ENCODE measurements at places on chromosomes 2 and 18.
A peak's percentile ranks its signal among the peaks of the same experiment; 100 is the strongest.

- DNase-seq: no peak
Observed at GRCh38 chr2:136052369-136053362, 65.3 kb downstream of the CXCR4 start.

DNA sequence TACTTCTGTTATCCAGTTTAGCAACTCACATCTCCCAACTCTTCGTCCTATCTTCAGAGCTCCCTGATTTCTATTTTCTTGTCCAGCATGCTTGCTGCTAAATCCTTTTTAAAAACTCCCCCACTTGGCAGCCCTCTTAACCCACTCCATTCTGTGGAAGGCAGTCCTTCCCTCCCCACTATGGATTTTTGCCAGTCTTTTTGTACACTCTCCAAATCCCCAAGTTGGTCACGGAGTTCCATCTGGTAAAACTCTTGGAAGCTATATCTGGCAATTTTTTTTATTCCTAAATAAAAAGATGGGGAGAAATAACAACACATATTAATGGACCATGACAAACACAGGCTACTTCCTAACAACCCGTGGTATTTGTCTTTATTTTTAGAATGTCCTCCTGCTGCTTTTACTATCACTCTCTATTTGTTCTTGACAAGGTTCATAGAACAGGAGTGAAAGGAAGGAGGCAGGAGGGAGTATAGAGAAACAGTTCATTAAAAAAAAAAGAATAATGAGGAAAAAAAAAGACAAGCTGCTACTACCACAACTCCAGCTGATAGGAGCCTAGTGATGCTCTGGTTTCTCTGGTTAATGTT lies 120.0 kb upstream of the THSD7B start:
- no peak for DNase-seq

- DNase-seq: no peak
Observed at GRCh38 chr2:213923543-213923942, 487.3 kb upstream of the VWC2L start.

GRCh38 chr2:97740590-97741182 lies 27.3 kb downstream of the ZAP70 start:
- DNase-seq: peak; percentile 82

GRCh38 chr2:74457549-74458131 lies 598 bp upstream of the WBP1 start:
- DNase-seq: peak; percentile 83

DNA sequence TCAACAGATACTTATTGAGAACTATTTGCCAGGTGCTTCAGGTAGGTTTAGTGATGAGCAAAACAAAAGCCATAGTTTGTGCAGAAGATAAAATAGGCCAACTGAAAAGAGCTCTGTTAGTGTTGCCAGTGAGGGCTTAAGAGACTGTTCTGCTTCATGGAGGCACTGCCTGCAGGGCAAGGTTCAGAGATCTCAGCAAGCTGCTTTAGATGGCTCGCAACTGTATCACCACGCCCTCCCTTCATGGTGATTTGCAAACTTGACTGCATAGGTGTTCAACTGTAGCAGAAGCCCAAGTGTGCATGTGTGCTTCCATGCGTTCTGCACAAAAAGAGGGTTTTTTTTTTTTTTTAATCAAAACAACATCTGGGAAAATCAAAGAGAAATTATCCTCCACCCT lies 84.5 kb downstream of the RAPH1 start:
- DNase-seq: no peak

GRCh38 chr2:176188774-176189680 lies 559 bp downstream of the HOXD1 start:
- no peak for DNase-seq

DNA sequence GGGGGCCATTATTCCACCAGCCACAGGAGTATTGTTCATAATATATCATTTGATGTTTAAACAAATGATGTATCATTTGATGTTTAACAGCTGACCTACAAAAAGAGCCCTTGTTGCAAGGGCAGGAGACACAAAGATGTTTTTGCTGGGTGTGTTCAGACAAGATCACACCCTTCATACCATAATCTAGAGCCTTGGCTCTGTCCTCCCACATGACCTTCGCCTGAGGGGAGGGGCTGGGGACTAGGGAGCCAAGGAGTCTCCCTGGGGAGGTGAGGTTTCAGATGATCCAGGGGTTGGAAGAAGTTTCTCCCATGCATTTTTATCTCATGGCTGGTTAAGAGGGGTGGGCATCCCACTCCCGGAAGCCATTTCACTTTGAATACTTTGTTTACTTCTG lies 33.5 kb downstream of the CDC42EP3 start:
- DNase-seq: no peak

GRCh38 chr2:165899311-165899710 lies 54.3 kb downstream of the TTC21B start:
- no peak for DNase-seq

DNA sequence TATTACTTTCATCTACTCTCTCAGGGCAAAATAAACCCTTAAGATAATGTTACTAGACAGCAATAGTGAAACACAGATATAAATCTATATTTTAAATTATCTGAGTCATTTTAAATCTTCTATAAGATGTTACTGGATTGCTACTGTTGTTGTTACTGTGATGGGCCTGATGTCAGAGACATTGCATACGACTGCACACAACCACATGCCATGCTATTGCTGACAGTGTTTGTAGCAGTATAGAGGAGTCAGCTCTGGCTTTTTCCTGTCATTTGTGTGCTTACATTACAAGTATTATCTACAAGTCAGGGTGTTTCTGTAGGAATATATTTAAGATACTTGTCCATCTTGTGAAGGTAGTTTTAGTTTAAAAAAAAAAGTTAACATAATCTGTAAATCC lies 63.9 kb downstream of the CCDC148 start:
- no peak for DNase-seq

DNA sequence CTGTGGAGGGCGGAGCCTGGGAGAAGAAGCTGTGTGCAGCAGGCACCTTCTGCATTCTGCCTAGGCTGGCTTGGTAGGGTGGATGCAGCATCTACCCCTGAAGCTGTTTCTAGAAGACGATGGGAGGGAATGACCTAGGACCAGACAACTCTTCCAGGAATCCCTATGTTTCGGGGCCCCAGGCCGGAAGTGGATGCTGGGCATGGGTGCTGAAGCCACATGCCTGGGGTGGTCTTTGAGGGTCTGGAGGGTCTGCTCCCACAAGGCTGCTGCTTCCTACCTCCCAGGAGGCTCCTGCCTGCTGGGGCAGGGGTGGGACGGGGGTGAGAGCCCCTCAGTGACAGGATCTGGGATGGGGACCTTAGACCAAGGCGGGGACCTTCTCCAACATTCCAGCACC lies 61.0 kb downstream of the CIB4 start:
- DNase-seq: no peak

DNA sequence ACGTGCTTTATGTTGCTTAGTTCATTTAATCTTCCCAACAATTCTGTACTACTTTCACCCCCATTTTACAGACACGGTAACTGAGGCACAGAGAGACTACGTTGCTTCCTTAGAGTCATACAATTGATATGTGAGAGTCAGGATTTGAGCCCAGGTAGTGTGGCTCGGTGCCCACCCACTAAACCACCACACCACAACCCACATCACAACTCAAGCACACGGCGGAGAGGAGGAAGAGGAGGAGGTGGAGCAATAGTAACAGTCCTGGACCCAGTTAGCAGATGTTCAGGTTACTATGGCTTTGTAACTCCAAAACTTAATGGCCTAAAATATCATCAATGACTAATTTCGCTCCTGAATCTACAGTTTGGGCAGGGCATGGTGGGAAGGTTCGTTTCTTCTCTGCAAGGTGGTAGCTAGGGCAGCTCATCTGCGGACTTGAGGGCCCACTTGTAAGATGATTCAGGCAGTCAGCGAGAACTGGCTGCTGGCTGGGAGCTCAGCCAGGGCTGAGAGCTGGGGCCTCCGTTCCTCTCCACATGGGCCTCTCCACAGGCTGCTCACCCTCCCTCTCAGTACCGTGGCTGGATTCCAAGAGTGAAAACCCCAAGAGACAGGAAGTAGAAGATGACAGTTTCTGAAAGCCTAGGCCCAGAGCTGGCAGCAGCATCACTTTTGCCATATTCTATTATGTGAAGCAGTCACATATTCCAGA lies 167.1 kb downstream of the ZFP36L2 start:
- DNase-seq: peak; percentile 91

DNA sequence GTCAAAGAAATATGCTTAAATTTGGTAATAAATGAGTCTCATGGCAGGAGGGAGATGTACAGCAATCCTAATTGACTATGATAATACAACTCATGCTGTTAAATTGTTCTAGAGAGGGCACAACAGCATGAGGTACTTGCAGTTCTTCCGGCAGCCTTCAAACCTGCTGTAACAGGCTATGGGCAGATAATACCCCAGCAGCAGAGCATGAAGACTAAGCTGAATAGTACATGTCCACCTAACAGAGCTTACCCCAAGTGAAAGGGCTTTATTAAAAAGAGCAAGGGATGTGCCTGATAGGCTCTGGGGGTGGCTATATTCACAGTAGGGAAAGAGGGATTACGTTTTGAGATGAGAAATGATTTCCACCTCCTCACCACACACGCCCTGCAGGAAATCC lies 28.9 kb downstream of the MRO start:
- DNase-seq: no peak

- peak; percentile 51 for DNase-seq
Observed at GRCh38 chr2:215699700-215700538, 264.1 kb upstream of the FN1 start.

GRCh38 chr2:134611316-134611715 lies 107.5 kb downstream of the TMEM163 start:
- DNase-seq: no peak

DNA sequence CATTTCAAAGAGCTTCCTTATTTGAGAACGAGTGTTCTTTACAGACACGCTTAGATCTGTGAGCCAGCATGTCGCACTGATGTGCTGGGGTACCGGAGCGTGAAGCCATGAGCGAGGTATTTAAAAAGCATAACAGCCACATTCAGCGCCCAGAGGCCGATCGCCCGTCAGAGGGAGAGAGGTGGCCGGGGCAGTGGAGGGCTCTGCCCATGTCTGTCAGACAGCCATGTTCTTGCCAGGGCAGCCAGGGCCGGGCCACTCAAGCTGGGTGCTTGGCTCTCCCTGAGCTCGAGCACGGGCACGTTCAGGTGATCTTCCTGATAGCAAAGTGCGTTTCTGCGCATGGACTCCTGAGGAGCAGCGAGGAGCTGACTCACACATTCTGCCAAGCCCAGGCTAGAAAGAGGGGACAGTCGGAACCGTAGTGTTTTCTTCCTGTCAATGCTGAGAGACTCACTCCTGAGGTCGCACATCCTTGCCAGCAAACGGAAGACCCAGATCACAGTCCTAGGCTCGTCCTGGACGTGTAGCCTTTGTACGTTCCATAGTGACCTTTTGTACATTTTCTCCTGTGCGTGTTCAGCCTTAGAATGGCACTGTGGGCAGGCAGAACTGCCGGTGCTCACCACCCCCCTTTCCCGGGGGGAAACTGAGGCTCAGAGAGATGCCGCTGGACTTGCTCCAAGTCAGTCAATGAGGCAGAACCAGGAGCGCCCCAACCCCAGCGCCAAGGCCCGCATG lies 100.7 kb downstream of the NFATC1 start:
- DNase-seq: no peak

DNA sequence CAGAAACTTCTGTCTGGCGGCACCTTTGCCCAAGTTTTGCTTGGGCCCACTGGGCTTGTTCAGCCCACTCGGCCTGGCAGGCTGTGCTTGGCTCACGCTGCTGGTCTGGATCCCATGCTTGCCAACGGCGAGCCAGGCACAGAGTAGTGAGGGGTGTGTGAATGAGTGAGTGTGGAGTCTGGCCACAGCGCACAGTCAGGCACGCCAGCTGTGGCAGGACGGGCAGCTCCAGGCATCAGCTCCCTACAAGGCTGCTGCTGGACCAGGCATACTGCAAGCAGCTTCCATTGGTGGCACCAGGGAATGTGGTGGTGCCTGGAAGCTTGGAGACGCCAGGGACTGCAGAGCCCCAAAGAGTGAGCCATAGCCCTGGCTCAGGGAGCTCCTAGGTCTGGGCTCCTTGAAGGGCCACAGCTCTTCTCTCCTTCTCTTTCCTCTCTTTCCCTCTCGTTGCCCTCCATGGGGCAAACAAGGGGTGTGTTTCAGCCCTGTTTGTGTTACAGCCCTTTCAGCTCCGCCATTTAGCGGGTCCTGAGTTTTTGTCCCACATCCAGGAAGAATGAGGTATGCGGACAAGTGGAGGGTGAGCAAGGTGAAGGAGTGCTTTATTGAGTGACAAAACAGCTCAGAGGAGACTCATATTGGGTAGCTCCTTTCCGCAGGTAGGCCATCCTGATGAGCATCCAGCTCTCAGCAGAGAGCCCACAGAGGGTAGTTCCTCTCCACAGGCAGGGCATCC lies 73.0 kb downstream of the AGPS start:
- DNase-seq: no peak

- DNase-seq: no peak
Observed at GRCh38 chr2:43887176-43887575, 48.4 kb downstream of the ABCG8 start.

GRCh38 chr2:1618974-1619373 lies 125.3 kb downstream of the PXDN start:
- no peak for DNase-seq

- no peak for DNase-seq
Observed at GRCh38 chr18:79199691-79200374, 130.6 kb downstream of the ATP9B start.

DNA sequence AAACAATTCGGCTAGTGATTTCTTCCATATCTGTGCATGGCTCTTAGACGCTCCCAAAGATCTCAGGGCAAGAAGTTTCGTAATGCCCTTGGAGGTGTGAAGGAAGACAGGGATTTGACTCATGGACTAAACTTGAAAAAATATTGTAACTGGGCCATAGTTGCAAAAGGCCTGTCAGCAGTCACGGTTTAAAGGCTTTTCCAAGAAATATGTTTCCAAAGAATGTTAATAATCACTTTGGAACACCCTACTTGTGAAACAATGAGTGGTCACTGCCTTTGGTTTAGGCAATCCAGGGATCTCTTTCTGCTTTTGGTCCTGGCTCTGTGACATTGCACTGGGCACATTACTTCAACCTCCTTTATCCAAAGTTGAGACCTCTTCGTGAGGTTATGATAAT lies 102.5 kb upstream of the RASGRP3 start:
- DNase-seq: no peak

DNA sequence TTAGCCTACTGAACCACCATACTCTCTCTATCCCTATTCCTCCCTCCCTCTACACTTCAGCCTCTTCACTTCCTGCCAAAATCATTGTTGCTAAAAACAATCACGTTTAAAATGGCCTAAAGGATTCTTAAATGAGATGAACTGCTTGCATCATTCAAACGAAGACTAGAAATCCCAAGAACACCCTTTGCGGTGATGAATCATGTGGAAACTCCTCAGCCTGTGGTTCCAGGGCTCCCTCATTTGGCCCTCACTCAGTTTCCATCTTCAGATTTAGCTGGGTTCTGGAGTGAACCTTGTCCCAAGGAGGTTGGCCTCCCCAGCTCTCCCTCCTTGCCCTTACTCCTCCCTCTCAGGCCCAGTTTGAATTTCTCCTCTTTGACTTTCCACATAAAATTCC lies 125.6 kb upstream of the CDC42EP3 start:
- DNase-seq: no peak

GRCh38 chr2:226063704-226064440 lies 664.4 kb downstream of the NYAP2 start:
- DNase-seq: no peak

All from hematopoietic multipotent progenitor cell treated with erythropoietin and hydrocortisone succinate and interleukin-3 and kit ligand, for 4 days (in vitro differentiated cells).